Pancreas (tissue), 10 donors: ENCODE measurements at places on chromosomes 7 and 10. TPM values are rescaled to one million over a fixed set of nuclear protein-coding genes. Genes with fewer than 3 reads are reported as not detected.

DNA sequence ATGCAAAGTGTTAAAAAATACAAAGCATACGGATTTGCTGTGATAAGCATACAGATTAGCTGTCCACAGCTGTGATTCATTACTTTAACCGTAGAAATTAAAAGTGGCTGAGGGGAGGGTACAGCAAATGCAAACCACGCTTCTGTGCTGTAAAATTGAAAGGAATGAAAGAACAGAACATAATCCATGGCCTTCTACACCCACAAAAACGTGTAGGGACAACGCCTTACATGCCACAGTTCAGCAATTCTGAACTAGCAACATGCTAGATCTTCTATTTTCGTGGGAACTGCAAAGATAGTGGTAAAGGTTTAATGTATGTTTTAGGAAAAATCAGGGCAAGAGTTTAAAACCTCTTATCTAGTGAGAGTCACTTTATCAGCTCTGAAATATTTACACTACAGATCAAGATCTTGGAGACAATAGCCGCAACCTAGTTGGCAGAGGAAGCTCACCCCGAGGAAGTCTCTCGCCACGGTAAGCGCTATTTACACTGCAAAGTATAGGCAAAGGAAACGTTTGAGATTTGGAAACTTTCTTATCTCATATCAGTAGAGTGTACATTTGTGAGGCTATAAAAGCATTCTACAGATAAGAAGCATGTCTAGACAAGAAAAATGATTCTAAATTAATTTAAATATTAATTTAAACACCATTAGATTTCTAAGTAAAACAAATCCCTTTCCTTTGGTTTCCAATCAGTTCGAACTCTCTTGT, 193.6 kb downstream of the MLLT10 start:
- DNase-seq = no peak

DNA sequence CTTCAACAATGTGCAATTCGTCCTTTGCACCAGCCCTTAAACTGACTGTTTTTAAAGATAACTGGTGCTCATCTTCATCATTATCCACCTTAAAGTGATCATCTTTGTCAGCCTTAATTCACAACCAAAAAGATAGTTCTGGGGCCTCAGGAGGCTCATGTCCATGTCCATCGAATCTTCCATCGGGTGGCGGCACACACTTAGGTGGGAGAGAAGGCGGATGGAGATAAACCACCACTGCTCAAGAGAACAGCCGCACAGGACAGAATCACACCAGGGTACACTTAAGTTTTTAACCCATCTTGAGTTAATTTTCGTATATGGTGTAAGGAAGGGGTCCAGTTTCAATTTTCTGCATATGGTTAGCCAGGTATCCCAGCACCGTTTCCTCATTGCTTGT, 24.8 kb downstream of the OIT3 start:
- DNase-seq = no peak

DNA sequence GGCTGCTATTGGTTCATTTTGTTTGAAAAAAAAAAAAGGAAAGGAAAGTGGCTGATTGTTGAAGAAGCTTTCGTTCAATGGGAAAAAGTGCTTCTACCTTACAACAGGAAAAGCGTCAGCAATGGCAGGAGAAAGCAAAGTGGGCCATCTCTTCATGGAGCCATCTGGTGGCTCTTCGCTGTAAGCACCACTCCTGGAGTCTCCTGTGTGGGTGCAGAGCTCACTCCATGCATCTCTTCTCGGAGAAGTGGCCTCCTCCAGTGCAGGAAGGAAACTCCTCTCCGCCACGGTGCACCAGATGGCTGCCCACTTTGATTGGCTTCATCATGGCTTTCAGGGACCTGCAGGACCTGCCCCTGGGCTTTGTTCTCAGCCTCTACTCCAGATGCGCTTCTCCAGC, 250.9 kb downstream of the PTEN start:
- DNase-seq = peak; percentile 49

- DNase-seq = peak; percentile 10
These were observed 12.0 kb upstream of the CNPY1 start for GRCh38 chr7:155558351-155558750.

- no peak for DNase-seq
These were observed 269.2 kb downstream of the HGF start for GRCh38 chr7:81500631-81501030.

GRCh38 chr10:26621243-26621888, 76.1 kb upstream of the PDSS1 start:
- DNase-seq = no peak

GRCh38 chr10:26855186-26855585, 5.6 kb downstream of the ABI1 start:
- no peak for DNase-seq

Gene GBX1
- not detected for total RNA-seq

DNA sequence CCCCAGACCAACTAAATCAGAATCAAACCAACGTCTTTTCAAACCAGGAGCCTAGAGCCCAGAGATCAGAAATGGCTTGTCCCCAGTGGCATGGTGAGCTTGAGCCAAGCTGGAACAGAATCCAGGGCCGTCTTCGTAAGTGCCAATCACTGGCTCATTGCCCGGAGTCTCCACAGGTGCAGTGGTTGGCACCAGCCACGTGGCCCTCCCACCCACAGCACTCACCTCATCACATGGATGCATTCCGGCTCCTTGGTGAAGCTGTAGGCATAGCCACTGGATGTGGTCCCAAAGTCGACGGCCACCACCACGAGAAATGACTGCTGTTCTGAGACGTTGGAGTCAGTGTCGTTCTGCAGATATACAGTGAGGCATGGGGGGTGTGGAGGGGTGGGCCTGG, 37.4 kb downstream of the HSPA12A start:
- DNase-seq = peak; percentile 85

- DNase-seq = no peak
These were observed 43.6 kb downstream of the ZNF22 start for GRCh38 chr10:45044290-45044689.

Gene FEZF1
- total RNA-seq = not detected

DNA sequence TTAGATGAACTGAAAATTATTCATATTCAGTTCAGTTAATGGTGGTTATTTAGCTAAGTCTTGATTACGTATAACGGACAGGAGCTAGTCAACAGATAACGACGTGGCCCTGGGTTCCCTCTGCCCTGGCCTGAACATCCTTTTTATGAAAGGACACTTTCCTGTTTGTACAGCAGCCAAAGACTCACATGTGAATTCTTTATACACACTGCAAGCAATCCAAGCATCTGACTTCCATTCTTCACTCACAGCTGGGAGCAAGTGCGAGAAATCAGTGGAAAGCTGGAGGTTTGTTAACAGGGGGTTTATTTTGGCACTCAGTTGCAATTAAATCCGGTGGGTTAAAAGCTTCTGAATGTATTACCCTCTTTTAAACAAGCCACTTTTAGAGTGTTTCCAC, 148.1 kb upstream of the GDF10 start:
- DNase-seq = no peak

- DNase-seq = no peak
These were observed 799 bp downstream of the INTS1 start for GRCh38 chr7:1503390-1503789.

- no peak for DNase-seq
These were observed 195.3 kb upstream of the MYO3A start for GRCh38 chr10:25738776-25739175.

DNA sequence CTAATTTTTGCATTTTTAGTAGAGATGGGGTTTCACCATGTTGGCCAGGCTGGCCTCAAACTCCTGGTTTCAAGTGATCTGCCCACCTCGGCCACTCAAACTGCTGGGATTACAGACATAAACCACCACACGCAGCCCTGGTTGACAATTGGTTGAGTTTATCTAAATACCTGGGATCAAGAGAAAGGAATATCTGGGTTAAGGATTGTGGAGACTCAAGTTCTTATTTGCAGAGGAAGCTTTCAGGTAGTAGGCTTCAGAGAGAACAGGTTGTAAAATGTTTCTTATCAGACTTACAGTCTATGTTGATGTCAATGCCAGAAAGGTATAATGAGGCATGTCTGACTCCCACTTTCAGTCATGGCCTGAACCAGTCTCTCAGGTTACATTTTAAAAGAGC, 5.9 kb upstream of the TMEM254 start:
- DNase-seq = no peak

Gene DEPP1
- 136 TPM for total RNA-seq

DNA sequence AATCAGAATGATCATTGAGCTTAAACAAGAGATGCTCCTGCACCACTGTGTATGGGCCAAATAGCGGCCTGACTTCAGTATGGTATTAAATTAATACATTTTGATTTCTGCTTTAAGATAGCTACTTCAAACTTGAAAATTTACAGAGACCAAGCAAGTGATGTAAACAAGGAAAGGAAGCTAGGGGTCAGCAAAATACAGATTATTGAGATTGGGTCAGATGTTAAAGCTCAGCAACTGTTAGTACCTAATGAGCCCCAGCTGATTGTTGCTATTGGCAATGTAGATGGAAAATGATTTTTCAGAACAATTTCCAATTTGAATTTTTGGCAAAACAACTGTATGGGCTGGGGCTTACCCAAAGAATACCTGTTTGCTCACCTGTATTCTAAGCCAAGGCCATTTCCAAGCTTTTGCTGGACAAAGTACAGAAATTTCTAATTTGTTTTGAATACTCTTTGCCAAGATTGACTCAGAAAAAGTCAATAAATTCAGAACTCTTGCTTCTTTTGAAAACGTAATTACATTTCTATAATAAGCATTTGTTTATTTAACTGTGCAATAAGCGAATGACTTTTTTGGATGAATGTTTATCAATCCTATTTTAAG, 23.0 kb upstream of the DLD start:
- peak; percentile 29 for DNase-seq

DNA sequence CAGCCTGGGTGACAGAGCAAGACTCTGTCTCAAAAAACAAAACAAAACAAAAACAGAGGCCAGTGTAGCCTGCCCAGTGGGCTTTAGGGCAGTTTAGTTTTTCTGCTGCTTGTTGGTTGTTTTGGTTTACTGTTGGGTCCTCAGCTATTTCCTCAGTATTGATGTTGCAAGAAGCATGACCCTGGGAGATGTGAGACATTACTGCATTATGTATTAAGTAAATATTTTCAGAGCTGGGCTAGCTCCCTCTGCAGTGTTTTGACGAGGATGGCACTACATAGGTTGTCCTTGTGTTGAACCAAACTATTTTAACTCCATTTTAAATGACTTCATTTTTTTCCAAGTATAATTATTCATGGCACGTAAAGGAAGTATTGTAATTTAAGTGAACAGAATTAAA, 4.8 kb downstream of the AKAP9 start:
- DNase-seq = no peak

- DNase-seq = no peak
These were observed 252.7 kb downstream of the KIF20B start for GRCh38 chr10:89954061-89954460.

DNA sequence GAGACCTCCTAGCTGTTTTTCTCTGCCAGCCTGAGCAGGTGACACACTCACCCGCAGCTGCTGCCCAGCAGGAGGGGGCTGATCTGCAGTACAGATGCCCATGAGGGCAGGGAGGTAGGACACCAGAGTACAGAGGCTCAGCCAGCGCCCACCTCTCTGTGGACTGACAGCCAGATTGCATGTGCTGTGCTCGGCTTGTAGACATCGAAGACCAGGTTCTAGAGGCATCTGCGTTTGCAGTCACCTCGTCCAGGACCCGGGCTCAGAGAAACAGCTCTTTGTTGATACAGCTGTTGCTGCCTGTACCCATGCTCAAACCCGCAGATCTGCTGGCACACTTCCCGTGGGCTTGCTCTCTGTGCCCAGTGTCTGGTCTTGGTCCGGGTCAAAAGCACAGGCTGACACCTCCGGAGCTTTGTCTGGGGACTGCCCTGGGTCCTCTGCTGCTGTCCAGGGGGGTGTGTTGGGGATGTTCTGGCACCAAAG, 224.7 kb downstream of the GLRX3 start:
- peak; percentile 24 for DNase-seq

GRCh38 chr7:134787064-134787463, 7.6 kb downstream of the CALD1 start:
- no peak for DNase-seq

- DNase-seq = no peak
These were observed 1.5 kb upstream of the DHX32 start for GRCh38 chr10:125882596-125882995.

- DNase-seq = no peak
These were observed 75.4 kb downstream of the FGFR2 start for GRCh38 chr10:121522831-121523230.

Gene TMEM273
- 3.6 TPM for total RNA-seq

Gene ATG9B
- 0.06 TPM for total RNA-seq

DNA sequence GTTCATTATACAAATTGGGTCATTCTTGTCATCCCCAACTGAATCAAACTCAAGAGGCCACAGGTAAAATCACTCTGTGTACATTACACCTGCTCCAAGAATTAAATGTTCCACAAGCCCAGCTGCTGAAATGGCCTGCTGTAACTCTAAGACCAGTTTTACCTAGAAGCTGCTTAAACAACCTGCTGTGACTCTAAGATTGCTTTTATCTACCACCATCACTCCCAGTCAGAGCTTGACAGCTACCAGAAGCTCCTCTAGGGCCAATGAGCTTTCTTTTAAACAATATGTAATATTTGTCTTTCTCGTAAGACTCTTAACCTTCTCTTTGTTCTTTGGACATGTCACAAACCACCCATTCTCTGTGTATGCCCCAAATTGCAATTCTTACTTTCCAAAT, 141.8 kb upstream of the LRGUK start:
- no peak for DNase-seq

Gene TMEM139
- 4.2 TPM for total RNA-seq

Gene KIAA1217
- total RNA-seq = 36.7 TPM

GRCh38 chr10:42979721-42980467, 97.0 kb upstream of the RET start:
- peak; percentile 41 for DNase-seq

DNA sequence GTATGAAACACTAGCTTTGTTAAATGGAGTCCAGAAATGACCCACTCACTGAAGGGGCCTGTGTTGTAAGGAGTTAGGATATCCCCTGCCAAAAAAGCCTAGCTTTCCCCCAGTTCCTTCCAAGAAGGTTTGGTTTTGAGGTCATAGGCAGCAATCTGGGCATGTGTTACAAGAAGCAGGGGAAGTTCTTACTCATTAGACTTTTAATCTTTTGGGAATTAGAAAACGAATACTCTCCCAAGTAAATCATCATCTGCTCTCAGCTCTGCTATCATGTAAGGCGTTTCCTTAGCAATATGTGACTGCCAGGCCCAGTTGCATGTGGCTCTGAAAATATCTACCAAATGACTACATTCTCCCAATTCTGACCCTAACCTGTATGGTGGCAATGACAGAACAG, 3.7 kb downstream of the NOD1 start:
- no peak for DNase-seq

- no peak for DNase-seq
These were observed 160.1 kb upstream of the AOAH start for GRCh38 chr7:36884351-36884750.

GRCh38 chr10:88944813-88945212, 7.8 kb downstream of the ACTA2 start:
- no peak for DNase-seq

GRCh38 chr10:95998255-95998784, 45.1 kb upstream of the CCNJ start:
- no peak for DNase-seq

GRCh38 chr10:128751284-128751683, 625.1 kb upstream of the MKI67 start:
- DNase-seq = no peak

DNA sequence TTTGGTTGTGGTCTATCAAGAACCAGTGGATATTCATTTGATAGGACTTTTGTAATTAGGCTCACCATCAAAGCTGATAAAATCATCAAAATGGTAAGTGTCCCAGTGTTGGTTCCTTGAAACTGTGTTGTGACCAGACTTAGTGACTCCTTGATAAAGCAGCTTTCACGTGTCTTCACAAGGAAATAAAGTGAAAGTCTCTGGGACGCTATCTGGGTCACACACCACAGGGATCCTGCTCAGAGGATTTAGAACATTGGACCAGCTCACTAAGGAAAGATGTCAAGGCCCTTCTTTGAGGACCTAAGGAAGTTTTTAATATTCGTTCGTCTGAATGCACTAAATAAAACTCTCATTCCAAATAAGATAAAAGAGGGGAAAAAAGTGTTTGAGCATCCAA, 193.1 kb downstream of the RNLS start:
- no peak for DNase-seq
